HT1080 (cell line): ENCODE measurements at places on chromosomes 2 and 18.

- no peak for DNase-seq
Measured at GRCh38 chr18:58227361-58227930, 183.4 kb downstream of the NEDD4L start.

GRCh38 chr18:34023471-34023870, 201.2 kb downstream of the NOL4 start:
- peak; percentile 51 for DNase-seq

DNA sequence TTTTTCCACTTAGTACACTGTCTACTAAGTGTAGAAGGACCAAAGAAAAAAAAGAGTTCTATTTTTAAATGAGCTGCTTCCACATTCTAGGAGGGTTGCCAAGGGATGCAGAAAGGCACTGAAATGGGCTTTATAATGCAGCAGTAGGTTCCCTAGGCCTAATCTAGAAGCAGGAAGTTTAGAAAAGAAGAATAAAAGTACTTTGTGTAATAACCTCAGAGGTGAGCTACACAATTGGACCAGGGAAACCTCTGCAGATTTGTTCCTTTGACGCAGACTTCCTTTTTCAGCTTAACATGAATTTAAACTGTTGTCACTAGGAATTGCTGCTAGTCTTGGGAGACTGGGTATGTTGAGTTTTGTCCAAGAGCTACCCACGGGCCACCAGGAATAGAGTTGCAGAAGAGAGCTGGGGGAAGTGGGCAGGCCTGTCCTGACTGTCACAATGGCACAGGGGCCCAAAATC, 34.6 kb upstream of the RAB1A start:
- DNase-seq, result no peak

DNA sequence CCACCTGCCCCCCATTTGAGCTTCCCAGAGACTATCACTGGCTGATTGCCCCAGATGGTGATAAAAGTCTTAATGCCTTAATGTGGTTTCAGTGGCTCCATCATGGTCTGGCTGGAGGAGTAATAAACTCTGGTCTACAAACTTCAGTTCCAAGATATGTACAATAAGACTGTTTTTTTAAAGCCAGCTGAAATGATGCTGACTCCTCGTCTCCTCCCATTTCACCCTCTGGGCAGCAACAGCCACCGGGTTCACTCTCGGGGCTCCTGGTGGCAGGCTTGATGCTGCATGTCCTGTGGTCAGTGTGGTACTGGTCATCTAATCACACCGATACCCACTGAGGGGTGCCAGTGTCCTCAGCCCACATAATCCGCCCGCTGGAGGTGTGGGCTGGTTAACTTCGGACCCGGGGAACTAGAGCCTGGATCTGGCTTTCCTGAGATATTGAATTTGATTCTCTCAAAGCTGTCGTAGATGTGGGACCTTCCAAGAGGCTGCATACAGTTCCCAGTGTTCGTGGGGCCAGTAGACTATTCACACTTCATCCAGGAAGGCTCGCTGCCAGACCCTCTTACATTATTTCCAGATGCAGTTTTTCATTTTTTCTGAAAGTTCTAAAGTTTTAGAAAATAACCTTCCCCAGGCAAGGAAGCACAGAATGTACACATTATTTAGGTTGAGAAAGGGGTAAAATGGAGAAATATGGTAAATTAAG, 95.3 kb downstream of the GALR1 start:
- no peak for DNase-seq

DNA sequence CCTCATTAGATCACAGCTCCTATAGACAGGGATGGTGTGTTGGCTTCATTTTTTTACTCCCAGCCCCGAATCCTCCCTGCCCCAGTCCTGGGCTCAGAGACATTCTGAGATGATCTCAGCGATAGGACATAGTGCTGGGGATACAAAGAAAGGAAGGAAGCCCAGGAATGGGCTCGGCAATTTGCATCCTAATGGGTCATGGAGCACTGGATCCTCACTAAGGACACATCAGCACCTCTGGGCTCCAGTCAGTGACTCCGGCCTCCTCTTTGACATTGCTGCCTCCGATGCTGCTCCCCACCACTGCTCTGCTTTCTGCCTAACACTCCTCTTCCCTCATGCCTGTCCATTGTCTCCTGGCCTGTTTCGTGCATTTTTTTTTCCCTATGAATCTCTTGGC, 489.1 kb downstream of the STK39 start:
- no peak for DNase-seq

- peak; percentile 54 for DNase-seq
Measured at GRCh38 chr2:13858626-13859025, 773.9 kb upstream of the LRATD1 start.

GRCh38 chr2:46411985-46412384, 67.4 kb upstream of the TMEM247 start:
- DNase-seq, result no peak

- peak; percentile 46 for DNase-seq
Measured at GRCh38 chr2:200305797-200306195, 697 bp upstream of the SPATS2L start.

DNA sequence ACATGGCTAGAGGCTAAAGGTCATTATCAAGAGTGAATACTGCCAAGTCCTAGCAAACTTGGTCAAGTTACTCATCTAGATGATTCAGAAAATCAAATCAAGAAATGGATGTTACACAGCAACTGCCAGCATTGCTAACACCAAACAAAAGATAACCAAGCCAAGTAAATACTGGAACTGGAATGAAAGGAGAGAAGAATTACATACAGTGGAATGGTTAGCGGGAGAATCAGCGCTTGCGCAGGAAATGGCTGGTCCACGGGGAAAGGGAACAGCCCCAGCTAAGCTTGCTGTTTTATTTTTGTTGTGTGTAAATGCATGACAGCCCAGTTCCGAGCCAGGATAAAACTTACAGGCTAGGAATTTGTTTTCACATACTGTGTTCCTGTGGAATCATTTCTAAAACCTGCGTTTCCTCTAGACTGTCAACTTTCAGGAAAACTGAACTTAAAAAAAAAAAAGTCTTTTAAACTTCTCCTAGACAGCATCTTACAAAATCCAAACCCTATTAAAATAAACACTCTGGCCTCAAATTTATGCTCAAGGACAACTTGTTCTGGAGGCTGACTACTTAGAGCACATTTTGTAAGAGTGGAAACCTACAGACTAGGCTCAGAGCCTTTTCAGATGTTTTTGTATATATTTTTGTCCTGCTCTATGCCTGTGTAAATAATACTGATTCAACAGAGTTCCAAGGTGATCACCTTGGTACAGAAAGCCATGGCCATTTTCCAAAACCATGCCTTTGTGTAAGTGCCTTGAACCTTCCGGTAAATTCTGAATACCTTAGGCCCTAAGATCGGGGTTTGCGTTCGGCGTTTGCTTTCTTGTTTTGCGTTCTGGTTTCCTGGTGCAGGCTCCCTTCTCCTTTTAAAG, 30.7 kb upstream of the TXNDC2 start:
- DNase-seq, result no peak

DNA sequence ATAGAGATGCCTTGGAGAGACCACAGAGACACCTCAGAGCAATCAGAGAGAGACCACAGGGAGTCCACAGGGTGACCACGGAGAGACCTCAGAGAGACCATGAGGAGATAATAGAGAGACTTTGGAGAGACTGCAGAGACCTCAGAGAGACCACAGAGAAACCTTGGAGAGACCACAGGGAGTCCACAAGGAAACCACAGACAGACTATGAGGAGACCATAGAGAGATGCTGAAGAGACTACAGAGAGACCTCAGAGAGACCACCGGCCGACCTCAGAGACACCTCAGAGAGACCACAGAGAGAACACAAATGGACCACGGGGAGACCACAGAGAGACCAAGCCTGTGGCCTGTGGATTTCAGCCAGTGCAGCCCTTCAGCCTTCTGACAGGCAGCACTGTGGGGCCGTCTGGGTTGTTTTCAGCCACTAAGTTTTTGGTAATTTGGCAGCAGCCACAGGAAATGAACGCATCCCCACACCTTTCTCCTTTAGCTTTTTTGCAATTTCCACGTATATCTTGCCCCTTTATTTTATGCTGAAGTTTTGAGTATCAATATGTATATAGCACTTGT, 11.4 kb upstream of the TMEM18 start:
- no peak for DNase-seq

DNA sequence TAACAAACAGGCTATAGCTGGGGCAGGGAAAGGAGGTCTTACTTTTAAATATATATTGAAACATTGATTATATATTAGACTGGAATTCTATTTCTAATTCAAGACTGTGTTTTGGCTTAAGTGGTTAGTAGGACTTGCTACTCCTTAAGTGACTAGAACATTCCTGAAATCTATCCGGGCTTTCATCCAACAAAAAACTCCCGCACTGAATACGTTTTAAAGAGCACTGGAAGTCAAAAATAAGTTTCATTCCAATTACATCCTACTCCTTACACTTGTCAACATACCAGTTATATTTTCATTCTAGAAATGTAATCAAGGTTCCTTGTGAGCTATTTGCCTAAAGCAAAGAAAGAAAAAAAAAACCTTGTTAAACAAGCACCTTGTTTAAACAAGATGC, 204.6 kb downstream of the SP3 start:
- no peak for DNase-seq

- no peak for DNase-seq
Measured at GRCh38 chr18:45245091-45245511, 370.2 kb upstream of the SLC14A2 start.

GRCh38 chr2:19362755-19363473, 4.5 kb upstream of the OSR1 start:
- peak; percentile 84 for DNase-seq

DNA sequence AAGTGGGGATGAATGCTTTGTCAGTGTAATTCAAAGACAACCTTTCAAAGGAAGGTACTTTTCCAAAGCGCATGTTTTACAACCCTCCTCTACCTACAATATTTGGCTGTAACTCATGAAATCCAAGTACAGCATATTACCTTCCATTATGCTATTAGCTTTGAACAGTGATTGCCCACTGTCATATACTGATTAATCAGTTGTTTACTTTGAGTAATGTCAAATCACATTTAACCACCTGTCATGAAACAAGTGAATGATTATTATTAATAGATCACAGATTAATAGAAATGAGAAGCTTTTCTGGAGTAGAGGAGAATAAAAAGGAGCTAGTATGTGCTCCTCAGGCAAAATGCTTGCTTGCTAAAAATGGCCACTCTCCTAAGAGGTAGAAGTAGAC, 150.5 kb upstream of the SMAD7 start:
- no peak for DNase-seq

GRCh38 chr2:221443645-221444044, 128.5 kb downstream of the EPHA4 start:
- no peak for DNase-seq

DNA sequence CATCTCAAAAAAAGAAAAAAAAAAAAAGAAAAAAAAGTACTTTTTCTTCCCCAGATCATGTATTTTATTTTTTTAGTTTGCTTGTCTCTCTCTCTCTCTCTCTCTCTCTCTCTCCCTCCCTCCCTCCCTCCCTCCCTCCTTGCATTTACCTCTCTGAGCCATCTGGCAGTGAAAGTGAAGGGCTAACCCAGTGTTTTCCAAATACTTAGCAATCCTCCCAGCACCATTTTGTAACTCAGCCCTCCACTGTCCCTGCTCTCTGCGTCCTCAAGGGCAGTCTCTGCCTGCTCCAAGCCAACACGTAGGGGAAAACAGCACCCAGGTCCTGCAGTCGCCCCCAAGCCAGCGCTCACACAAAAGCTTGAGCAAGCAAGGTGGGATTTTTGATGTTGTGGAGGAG, 19.6 kb upstream of the TEX44 start:
- no peak for DNase-seq

GRCh38 chr2:181784556-181784955, 104.2 kb upstream of the NEUROD1 start:
- peak; percentile 78 for DNase-seq

DNA sequence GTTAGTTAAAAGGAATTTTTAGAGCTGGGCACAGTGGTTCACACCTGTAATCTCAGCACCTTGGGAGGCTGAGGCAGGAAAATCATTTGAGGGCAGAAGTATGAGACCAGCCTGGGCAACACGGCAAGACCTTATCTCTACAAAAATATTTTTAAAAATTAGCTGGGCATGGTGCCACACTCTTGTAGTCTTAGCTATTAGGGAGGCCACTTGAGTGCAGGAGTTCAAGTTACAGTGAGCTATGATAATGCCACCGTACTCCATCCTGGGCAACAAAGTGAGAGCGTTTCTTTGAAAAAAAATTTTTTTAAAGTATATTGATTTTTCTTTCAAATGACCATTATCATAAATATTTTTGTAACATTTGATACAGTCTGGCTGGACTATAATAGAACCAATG, 93.6 kb upstream of the FAM117B start:
- no peak for DNase-seq

DNA sequence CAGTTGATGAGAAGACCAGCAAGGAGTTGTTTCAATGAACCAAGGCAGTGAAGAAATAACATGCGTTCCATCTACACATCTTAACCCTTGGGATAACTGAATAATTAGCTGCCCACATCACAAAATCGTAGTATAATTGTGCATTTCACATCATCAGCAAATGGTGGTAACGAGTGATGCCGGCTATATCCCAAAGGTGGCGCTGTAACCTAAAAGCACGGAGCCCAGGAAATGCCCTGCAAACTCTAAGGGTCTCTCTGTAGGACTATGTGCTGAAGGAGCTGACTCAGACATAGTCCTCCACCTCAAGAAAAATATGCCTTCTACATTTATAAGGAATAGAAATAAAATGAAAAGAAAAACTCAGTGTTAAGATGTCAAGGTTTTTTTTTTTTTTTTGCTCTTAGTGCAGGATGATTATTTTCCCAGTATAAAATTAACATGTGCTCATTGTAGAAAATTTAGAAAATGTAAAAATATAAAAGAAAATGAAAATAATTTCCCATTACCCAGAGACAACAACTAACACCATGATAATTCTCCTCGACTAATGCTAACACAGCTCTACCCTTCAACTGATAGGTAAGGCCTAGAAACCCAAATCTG, 23.1 kb upstream of the DSG3 start:
- peak; percentile 64 for DNase-seq

DNA sequence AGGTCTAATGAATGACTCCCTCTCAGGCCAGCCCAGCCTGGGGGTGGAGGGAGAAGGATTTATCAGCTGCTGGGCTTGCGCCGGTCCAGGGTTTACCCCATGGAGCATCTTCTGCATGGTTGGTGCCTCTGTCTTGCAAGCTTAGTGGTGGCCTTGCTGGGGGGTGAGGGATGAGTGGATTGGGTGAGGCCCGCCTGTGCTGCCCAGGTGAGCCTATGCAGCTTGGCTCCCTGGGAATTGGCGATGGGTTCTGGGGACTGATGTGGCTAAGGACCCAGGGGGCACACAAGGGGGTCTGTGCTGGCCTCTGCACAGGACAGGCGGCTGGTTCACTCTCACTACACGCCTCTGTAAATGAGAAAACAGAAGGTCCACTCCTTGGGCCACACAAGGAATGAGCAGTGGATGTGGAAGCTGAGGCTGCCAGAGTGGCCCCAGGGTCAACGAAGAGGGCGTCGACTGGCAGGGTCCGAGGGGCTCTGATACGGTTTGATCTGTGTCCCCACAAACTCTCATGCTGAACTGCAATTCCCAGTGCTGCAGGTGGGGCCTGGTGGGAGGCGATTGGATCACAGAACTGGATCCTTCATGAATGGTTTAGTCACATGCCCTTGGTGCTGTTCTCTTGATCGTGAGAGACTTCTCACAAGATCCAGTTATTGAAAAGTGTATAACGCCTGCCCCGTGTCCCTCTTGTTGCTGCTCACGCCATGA, 151.6 kb upstream of the HDAC4 start:
- no peak for DNase-seq
